ENCODE measurements at places on chromosomes 4 and X.

- no peak for DNase-seq
These were observed 4.6 kb downstream of the HTT-AS start for GRCh38 chr4:3069661-3070199.

GRCh38 chr4:155603360-155603891, 63.2 kb upstream of the GUCY1A1 start:
- no peak for DNase-seq

DNA sequence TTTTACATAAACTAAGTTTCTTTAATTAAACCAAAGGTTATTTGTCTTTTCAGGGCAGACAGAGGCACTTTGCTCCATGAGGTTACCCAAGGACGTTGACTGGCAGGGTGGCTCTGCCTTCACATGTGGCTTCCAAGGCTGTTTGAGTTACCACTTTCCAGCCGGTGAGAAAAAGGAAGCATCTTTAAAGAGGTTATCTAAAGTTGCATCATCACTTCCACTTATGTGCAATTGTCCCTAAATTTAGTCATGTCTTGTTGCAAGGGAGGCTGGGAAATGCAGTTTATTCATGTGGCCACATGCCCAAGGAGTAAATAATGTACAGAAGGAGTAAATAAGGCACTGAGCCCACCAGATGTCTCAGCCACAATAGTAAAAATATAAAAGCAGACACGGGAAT, 29.0 kb upstream of the RAP1GDS1 start:
- DNase-seq = no peak

- no peak for DNase-seq
These were observed 198.7 kb downstream of the CCNG2 start for GRCh38 chr4:77355731-77356130.

GRCh38 chr4:64205376-64205775, 203.9 kb downstream of the TECRL start:
- DNase-seq = no peak

DNA sequence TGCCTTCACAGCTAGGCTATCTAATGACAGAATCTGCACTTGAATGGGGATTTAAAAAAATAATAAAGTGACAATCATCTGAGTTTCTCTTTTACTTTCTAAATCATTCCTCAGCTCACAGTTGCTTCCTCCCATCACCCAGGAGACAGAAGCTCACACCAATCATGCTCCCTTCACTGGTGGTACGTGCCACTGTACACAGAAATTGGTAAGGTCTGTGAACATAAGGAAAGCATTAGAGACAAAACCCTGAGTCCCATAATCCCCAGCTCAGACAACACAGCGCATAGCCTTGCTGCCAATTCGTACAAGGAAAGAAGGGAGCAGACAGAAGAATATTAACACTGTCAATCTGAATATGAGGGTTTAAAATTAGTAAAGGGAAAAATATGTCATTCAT, 133.1 kb downstream of the IDS start:
- no peak for DNase-seq

DNA sequence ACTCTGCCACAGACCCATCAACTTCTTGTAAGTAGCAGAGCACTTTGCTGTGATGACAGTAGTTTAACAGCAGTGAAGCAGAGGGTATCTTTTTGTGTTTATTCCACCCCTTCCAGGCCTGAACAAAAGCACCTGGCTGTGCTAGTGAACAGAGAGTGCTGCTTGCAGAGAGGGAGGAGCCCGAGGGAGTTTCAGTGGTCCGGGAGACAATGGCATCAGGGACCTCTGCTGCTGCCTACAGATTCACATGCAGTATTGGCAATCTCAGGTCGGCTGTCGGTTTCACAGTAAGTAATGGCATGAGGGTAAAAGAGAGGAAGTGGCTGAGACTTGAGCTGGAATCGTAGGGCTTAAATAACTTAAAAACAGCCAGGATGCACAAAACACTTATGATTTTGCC, 755.8 kb downstream of the RPA4 start:
- DNase-seq = no peak

GRCh38 chr4:139522457-139522856, 33.6 kb downstream of the SETD7 start:
- DNase-seq = no peak

GRCh38 chrX:23317799-23318724, 16.6 kb upstream of the PTCHD1 start:
- DNase-seq = no peak

DNA sequence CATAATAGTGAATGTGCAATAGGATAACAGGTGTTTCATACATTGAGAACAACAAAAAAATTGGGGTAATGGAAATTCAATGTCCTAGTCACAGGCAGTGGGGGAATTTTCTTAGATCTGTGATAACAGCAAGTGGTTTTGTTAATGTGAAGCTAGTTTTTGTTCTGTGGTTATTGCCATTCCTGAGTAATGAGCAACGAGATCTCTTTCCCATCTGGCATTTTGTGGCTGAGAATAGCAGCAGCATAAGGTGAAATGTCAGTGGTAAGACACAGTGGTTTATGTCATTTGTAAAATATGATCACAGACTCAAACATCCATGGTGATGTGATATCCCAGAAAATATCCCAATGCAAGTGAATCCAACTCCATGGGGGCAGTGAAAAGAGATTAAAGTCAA, 497.5 kb downstream of the KCNIP4 start:
- DNase-seq = no peak

DNA sequence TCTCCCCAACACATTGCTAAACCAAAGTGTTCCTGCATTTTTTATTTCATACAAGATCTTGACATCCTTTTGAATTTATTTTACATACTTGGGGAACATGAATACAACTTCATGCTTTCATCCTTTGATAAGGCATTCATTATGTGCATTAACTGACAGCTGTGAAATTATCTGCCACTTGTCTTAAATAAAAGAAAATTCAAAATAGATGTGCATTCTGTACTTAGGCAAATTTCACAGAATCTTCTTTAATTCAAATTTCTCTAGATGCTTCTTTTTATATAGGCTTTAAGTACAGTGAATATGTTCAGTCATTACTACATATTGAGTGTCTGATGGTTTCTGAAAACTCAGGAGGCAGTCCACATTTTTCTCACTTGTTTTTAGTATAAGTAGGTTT, 518.1 kb downstream of the EPHA5 start:
- DNase-seq = no peak

GRCh38 chrX:103250977-103251376, 4.0 kb downstream of the TCEAL8 start:
- DNase-seq = no peak

DNA sequence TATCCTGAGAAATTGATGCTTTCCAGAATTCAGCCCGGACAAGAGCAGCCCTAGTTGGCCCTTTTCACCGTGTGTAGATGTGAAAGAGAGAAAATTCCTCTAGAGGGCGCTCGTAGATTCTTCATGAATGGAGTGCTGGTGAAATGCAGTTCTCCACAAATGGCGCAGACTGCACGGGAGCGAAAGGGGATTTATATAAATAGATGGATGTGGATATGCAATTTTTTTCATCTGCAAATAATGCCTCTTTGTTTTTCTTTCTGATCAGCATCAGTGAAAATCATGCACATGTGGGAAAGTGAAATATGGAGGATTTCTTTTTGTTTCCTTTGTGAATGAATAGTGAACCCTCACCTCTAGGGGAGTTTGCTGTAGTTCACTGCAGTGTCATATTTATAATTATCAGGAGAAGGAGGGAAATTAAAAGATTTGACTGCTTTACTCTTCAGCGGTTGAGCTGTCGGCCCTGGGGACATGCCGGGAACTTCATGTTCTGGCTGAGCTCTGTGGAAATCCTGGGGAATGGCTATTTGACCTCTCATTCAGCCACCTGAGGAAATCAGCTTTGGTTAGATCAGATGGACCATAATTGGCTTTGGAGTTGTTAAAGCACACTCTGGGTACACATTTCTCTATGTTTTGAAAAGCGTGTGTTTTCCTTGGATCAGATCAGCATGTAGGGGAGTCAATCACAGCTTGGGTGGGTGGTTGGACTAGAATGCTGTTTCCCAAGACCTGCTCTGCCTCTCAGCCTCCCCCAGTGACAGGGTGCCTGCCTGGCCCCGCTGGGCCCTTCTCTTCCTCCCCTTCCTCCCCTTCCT, 115.0 kb upstream of the SHISA3 start:
- DNase-seq = no peak

DNA sequence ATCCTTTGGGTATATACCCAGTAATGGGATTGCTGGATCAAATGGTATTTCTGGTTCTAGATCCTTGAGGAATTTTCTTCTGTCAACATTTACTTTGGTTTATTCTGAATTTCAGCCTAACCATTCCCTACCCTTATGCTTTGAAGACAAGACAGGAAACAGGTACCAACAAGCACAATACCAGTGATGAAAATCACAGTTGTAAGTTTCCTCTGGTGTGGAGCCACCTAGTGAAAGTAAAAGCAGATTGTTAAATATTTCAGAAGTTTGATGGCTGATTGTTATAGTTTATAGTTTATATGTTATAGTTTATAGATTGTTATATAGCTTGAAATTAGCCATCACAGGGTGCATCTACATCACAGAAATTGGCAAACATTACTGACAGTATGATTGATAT, 104.5 kb upstream of the AGA start:
- DNase-seq = peak; percentile 13

- DNase-seq = no peak
These were observed 314.6 kb upstream of the GATB start for GRCh38 chr4:152075253-152075928.

DNA sequence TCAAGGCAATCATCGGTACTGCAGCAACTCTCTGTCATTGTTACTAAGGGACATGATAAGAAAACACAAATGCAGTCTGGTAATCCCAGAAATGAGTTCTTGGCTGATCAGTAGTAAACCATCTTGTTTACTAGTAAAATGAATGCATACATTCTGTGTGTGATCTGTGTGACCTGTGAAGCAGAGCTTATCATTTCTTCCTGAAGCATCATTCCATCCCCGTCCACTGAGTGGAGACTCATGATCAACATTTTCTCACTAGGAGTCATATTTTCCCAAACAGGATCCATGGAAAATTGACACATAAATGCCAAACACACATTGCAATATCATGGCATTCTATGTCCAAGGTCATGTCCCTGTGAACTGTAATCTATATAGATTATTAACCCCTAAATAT, 226.1 kb downstream of the ANKRD50 start:
- no peak for DNase-seq

DNA sequence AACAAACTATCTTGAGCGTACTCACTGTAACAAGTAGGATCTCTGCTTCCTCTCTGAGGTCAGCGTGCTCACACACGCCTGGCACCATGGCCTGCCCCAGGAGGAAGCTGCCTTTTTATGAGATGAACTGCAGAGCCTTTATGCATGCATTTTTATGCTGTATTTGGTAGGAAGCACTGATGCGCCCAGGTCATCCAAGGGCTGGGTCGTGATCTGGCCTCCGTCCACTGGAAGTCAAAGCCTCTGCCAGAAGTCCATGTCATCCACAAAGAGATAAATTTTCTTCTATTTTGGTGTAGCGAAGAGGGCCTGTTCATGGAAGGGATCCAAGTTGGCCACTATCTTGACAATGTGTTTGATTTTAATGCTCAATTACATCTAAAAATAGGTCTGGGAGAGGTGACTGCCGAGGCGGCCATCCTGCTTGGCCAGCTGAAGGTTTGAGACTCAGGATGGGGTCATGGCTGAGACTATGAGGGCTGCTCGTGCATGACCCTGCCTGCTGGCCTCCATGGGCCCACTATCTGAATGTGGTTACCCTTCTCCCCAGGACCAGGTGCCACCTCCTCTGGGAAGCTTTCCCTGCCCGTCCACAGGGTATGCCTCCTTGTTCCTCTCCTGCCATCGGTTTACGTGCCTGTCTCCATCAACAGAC, 50.3 kb downstream of the HTRA3 start:
- DNase-seq = no peak

- DNase-seq = no peak
These were observed 47.4 kb downstream of the SMIM14 start for GRCh38 chr4:39591290-39591689.

DNA sequence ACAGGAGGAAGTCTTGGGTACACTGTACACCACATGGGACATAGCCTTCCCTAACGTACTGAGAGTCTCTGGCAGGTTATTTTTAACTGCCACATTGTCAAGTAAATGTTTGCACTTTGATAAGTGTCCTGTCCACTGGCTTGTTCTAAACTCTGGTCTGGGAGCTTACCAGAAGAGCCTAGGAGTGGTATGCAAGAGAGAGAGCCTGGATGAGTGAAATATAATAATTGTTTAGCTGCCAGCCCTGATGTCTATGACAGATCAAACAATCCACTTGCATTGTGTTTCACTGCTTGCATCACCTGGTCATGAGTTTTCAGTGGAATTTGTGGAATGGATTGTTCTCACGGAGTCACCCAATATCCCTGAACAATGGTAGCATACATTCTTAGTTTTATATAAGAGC, 91.6 kb downstream of the SHROOM3 start:
- no peak for DNase-seq

DNA sequence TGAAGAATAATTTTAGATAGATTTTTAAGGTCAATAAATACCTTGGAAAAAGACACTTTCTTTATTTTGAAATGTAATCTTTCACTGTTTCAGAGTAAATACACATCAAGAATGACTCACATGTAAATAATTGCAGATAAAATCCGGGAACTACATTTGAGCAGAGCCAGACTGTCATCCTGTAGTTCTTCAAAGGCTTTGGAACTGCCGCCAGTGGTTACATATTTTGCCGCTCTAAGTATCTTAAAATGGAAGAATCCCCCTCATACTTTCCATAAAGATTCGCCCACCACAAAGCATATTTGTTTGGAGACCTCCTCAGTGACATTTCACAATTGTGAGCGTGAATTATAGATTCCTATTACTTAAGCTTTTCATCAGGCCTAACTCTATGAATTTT, 607.8 kb upstream of the ZFP42 start:
- no peak for DNase-seq

DNA sequence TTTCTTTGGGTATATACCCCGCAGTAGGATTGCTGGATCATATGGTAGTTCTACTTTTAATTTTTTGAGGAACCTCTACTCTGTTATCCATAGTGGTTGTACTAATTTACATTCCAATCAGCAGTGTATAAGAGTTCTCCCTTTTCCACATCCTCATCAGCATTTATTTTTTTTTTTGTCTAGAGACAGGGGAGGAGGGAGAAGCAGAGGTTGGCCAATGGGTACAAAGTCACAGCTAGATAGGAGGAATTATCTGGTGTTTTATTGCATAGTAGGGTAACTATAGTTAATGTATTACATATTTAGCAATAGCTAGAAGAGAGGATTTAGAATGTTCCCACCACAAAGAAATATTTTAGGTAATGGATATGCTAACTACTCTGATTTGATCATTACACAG, 107.4 kb downstream of the TSPAN7 start:
- DNase-seq = no peak
